ENCODE measurements at places on chromosomes 4 and X. TPM values are rescaled to one million over a fixed set of nuclear protein-coding genes. Genes with fewer than 3 reads are reported as not detected.

GRCh38 chr4:147761218-147761883 is 29.5 kb downstream of the ARHGAP10 start:
- no peak for ATAC-seq

DNA sequence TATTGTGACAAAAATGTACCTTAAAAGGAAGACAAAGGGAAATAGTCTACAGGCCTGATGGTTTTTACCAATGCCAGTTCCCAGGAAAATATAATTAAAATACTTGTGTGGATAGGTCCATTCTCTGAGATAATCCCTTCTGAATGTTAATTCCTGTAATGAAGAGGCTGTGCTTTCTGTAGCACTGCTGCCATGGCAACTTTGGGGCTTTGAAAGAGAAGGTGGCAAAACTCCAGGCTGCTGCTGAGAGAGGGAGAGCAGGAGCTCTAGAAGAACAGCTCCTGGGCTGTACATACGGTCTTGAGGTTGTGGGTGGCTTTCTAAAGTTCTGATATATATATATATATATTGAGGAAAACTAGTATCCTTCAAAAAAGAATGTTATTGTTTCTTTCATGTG is 125.4 kb downstream of the PDLIM5 start:
- no peak for ATAC-seq

DNA sequence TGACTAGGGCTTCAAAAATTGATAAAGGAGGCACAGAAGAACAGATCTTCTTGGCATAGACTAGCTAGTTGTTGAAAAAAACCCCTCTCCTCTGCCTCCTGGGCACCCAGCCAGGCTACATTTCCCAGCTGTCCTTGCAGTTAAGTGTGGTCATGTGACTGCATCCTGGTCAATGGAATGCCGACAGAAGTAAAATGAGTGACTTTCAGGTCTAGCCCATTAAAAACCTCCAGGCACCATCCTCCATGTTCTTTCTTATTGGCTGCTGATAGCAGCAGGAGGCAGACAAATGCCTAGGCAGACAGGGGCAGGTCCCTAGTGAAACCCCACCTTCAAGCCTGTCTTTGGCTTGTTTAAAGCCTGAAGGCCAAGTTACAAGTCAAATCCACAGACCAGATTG is 35.3 kb downstream of the ATXN3L start:
- no peak for ATAC-seq

GATA1 gene
- not detected for total RNA-seq

CCSER1 gene
- 0.78 TPM for total RNA-seq

PRR32 gene
- total RNA-seq: not detected

DNA sequence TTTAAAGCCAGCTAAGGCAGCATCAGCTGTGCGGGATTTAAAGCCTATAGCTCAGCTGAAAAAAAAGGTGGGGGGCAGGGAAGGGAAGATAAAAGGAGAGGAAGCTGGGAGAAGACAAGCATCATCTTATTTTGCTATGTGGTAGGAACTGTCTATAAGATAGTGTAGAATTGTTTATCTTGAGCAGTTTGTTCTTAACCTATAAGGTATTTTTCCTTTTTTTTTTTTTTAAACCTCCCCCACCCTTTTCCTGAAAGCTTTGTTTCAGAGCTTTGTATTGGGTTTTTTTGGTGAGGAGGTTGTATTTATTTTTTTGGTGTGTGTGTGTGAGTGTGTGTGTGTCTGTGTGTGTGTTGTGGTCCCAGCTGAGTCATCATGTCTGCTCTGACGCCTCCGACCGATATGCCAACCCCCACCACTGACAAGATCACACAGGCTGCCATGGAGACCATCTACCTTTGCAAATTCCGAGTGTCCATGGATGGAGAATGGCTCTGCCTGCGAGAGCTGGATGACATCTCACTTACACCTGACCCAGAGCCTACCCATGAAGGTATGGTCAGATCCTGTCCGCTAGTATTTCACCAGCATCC is 531 bp downstream of the RUFY3 start:
- ATAC-seq: peak; percentile 83

- no peak for ATAC-seq
These were observed 31.5 kb downstream of the SEC24B start for GRCh38 chr4:109465069-109465468.

FGA gene
- not detected for total RNA-seq

GRCh38 chr4:60683357-60683756 is 516.8 kb upstream of the ADGRL3 start:
- ATAC-seq: no peak

TRIM61 gene
- total RNA-seq: 1.7 TPM

- no peak for ATAC-seq
These were observed 112.0 kb upstream of the LNX1 start for GRCh38 chr4:53703267-53703655.

RPGR gene
- total RNA-seq: 7.5 TPM

MAGEA9B gene
- not detected for total RNA-seq

- ATAC-seq: no peak
These were observed 91.5 kb downstream of the MAMLD1 start for GRCh38 chrX:150454508-150455214.

DNA sequence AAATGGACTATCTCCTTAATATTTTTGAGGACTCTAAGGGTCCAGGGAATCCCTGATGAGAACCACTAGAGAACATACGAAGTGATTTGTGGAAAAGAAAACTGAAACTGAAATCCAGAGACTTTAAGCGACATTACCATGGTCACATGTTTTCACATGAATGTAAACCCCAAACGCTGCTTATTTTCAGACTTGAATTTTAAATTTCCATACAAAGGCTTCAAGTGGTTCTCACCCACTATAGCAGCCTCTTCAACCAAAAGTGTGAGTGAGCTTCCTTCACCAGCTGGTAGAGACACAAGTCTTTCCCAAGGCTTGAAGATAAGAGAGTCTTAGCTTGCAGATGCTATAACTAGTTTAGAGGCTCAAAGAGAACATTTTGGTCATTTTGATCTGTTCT is 232.7 kb downstream of the MGST2 start:
- peak; percentile 18 for ATAC-seq

NLGN4X gene
- total RNA-seq: not detected

- ATAC-seq: no peak
These were observed 47.2 kb downstream of the GYG2 start for GRCh38 chrX:2875798-2876399.
